ENCODE measurements at places on chromosomes 11 and 22. TPM values are rescaled to one million over a fixed set of nuclear protein-coding genes. Genes with fewer than 3 reads are reported as not detected.

Gene CRYBA4
- not detected for total RNA-seq

Gene KLHDC7B
- total RNA-seq, result 0.17 TPM

Gene ZBED5
- total RNA-seq, result 46.8 TPM

Gene BIK
- total RNA-seq, result 8.6 TPM

Gene OR52I2
- not detected for total RNA-seq

Gene RTN4R
- total RNA-seq, result 10.9 TPM

Gene NAALADL1
- not detected for total RNA-seq

Gene GVQW3
- total RNA-seq, result 1.1 TPM

Gene ZNF74
- total RNA-seq, result 8.5 TPM

- no peak for DNase-seq
Measured at GRCh38 chr22:21857481-21857914, 9.9 kb downstream of the MAPK1 start.

GRCh38 chr11:116539836-116540418 lies 232.9 kb downstream of the BUD13 start:
- no peak for DNase-seq

DNA sequence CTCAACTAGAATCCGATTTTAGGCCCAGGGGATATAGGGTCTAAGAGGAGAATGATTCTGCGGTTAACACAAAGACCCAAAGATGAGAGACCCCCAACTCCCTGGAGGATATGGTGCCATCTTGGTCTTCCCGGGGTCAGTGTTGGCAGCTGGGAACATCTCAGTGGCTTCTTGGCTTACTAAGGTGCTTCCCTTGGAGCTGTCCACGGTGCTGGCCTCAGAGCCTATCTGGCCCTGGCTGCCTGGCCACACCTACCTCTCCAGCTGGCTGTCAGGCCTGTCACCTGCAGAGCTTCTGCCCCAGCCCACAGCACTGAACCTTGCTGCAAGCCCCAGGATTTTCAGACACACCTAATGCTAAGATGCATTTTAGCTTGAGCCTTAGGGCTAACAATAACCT lies 70.7 kb upstream of the THY1 start:
- peak; percentile 23 for DNase-seq

- no peak for DNase-seq
Measured at GRCh38 chr11:61505640-61506155, 2.9 kb upstream of the LRRC10B start.

- DNase-seq, result no peak
Measured at GRCh38 chr11:73414977-73415651, 38.9 kb downstream of the RELT start.

GRCh38 chr11:113356203-113356602 lies 31.4 kb upstream of the ANKK1 start:
- no peak for DNase-seq

DNA sequence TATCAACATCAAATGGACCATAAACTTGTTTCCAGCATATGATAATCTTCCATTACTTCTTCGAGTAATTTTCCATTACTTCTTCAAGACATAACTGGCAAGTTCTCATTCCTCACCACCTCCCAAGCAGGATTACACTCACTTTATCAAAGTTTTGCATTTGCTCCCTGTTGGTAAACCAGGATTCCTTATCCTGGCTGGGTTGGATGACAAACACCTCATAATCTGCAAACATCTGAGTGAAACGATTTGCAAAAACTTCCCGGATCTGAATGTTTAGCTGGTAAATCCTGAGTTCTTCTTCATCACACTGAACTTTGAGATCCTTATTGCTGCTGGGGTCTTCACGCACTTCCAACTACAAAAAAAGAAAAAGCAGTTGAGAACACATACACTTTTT lies 86.4 kb downstream of the DENND5A start:
- no peak for DNase-seq

- DNase-seq, result peak; percentile 92
Measured at GRCh38 chr11:8917157-8917825, 6.3 kb downstream of the AKIP1 start.

GRCh38 chr11:10051868-10052586 lies 242.0 kb downstream of the SBF2 start:
- DNase-seq, result no peak

GRCh38 chr22:27317096-27317495 lies 484.5 kb downstream of the MN1 start:
- no peak for DNase-seq

GRCh38 chr11:125202362-125202880 lies 37.9 kb downstream of the PKNOX2 start:
- DNase-seq, result no peak

DNA sequence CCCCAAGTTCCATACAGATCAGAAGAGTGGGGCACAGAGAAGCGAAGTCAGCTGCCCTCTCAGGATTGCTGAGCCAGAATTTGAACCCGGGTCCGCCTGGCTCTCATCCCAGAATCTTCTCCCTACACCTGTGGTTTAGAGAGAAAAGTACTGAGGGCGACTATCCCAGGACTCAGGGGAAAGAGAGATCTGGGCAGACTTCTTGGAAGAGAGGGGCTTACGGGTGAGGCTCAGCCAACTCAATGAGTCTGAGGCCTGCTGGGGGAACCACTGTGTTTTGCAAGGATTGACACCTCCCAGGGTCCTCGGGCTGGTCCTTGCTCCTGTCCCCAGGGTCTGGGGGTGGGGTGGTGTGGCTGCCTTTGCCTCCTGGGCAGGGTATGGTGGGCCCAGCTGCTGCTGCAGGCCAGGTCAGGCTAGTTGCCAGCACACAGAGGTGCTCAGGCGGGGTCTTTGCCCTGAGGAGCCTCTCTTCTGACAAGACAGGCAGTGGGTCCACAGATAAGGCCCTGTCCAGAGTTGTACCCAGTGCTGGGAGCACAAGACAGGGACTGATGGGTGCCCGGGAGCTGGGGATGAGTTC lies 1.2 kb downstream of the CAPN5 start:
- no peak for DNase-seq

- DNase-seq, result no peak
Measured at GRCh38 chr11:72042064-72042745, 38.1 kb downstream of the NUMA1 start.

- no peak for DNase-seq
Measured at GRCh38 chr22:41152902-41153301, 52.2 kb upstream of the L3MBTL2 start.

DNA sequence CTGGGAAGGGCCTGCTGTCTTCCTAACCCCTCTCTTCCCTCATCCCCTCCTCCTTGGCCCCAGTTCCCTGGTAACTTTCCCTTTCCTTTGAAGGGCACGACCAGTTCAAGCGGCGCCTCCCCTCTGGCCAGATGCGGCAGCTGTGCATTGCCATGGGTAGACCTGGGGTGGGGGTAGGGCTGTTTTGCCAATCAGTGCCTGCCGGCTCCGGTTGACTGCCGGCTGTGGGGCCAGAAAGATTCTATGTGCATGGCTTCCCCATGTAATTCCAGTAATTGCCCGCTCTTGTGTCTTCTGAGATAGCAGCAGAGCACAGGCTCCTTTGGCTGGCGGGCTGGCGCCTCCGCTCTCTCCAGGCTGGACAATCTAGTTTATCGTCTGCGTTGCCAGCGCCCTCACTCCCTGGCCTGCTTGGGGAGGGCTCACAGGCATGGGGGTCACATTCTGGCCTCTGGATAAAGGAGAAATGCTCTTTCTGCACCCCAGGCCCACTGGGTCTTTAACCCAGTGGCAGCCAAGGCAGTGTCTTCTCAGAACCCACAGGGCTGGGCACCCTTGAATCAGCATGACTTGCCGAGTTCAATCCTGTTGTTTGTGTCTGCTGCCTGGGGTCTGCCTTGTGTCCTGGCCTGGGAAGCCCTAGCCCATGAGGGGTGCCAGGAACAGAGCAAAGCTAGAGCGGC lies 9.4 kb downstream of the SIDT2 start:
- DNase-seq, result no peak

- no peak for DNase-seq
Measured at GRCh38 chr22:43183496-43184277, 3.2 kb downstream of the TTLL12 start.

- no peak for DNase-seq
Measured at GRCh38 chr11:92276773-92277172, 52.2 kb downstream of the FAT3 start.

- no peak for DNase-seq
Measured at GRCh38 chr22:46593211-46593681, 26.9 kb upstream of the GRAMD4 start.

- DNase-seq, result no peak
Measured at GRCh38 chr22:21451545-21452520, 15.4 kb upstream of the TMEM191C start.

- DNase-seq, result no peak
Measured at GRCh38 chr22:36010090-36010489, 18.5 kb downstream of the RBFOX2 start.

DNA sequence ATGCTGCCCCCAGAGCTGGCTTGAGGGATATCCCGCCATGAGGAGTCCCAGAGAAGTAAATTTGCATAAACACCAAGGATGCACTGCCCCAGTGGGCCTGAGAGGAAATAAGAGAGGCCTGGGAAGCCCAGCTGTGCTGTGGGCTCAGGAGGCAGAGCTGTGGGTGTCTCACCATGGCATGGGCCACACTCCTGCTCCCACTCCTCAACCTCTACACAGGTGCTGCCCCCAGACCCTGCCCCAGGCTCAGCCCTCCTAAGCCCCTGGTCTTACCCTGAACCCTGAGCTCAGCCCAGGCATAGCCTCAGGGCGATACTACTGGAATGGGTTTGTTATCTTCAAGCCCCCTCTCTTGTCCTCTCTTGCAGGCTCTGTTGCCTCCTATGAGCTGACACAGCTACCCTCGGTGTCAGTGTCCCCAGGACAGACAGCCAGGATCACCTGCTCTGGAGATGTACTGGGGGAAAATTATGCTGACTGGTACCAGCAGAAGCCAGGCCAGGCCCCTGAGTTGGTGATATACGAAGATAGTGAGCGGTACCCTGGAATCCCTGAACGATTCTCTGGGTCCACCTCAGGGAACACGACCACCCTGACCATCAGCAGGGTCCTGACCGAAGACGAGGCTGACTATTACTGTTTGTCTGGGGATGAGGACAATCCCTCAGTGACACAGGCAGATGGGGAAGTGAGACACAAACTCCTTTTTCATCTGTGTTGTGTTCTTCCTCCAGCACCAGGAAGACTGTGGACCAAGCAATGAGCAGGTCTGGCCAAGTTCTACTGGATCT lies 59.9 kb downstream of the GGTLC2 start:
- DNase-seq, result no peak

GRCh38 chr11:95138448-95138847 lies 48.8 kb downstream of the ENDOD1 start:
- DNase-seq, result no peak

DNA sequence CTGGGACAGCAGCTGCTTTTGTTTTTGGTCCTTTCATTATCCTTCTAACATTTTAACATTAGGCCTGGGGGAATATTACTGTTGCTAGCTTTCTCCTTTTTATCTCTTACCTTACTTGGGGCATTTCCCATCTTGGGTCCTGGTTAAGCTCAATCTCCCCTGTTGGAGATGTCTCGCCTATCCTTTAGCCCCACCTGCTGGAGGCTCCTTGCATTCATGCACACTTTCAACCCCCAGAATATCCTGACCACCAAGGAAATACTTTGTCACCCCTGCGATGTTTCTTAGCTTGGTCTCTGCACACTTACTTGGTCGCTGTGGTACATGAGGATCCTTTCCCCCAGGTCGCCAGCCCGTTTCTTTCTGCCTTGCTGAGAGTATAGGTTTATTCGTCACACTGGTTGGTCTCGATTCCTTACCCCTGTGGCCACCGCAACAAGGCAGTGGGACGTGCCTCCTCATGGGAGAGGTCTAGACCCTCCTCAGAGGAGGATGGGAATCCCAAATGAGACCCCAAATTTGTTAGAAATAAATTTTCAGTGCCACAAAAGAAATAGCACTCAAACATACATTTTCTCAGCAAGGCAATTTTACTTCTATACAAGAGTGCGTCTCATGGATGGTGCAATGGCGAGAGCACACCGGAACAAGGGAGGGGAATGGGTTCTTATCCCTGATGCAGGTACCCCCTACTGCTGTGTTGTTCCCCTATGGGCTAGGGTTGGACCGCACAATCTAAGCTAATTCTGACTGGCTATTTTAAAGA lies 5.4 kb upstream of the TXN2 start:
- DNase-seq, result no peak

DNA sequence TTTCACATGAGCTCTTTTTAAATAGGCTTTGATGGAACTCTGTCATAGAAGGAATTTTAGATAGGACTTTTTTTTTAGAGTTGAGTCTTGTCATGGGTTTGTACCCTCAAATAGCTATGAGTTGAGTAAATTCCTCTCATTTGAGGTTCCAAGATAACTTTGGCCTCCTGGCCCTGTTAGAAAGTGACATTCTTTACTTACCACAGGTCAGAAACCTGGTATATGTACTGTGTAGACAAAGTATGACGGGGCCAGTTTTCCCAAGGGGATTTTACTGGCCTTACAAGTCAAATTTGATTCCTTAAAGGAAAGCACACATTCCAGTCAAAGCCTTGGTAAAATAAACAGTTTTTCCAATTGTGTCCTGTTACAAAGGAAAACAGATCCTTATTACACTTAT lies 729.3 kb upstream of the LUZP2 start:
- DNase-seq, result no peak

GRCh38 chr22:17537155-17537554 lies 26.1 kb upstream of the SLC25A18 start:
- DNase-seq, result no peak

GRCh38 chr11:2089536-2090165 lies 49.5 kb downstream of the IGF2 start:
- DNase-seq, result peak; percentile 70

- DNase-seq, result peak; percentile 85
Measured at GRCh38 chr22:36540867-36541642, 12.1 kb upstream of the EIF3D start.

DNA sequence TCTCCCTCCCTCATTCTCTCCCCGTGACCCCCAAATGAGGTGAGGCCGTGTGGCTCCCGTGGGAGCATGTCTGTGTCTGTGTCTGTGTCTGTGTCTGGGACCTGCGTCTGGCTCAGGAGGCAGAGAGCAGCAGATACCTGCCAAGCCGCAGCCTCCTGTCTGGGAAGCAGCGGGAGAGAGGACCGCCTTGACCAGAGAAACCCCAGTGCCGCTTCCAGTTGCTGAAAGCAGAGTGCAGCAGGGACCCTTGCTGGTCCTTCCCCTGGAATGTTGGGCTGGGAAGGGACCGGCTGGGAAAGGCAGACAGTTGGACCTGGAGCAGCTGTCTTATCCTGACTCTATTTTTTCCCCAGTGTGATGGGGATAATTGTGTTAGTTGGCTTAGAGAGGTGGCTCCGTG lies 525 bp downstream of the CSDC2 start:
- DNase-seq, result no peak

GRCh38 chr22:42670921-42671709 lies 21.9 kb upstream of the CYB5R3 start:
- DNase-seq, result no peak

DNA sequence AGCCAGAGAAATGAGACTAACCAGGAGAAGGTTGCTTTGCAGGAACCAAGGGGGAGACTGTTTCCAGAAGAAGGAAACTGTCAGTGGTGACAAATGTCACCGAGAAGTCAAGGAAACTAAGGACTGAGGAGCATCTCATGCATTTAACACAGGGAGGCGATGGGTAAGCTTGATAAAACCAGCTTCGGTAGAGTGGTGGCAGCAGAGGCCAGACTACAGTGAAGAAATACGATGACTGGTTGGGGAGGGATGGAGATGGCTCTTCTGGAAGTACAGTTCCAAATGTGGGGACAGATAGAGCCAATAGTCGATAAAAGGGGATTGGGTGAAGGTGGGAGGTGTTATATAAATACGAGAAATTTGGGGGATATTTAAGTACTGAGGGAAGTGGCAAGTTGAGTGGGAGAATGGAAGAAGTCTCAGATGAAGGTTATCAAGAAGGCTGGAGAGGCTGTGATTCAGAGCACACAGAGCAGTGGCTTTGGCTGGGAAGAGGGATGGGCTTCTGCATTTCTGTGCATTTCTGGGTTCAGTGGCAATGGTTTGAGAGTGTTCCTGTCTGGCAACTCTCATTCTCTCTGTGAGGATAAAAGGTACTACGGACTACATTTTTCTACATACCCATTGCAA lies 29.2 kb downstream of the SC5D start:
- peak; percentile 1 for DNase-seq

Measured in A172 (cell line).